ENCODE measurements at places on chromosomes 2 and 18.

DNA sequence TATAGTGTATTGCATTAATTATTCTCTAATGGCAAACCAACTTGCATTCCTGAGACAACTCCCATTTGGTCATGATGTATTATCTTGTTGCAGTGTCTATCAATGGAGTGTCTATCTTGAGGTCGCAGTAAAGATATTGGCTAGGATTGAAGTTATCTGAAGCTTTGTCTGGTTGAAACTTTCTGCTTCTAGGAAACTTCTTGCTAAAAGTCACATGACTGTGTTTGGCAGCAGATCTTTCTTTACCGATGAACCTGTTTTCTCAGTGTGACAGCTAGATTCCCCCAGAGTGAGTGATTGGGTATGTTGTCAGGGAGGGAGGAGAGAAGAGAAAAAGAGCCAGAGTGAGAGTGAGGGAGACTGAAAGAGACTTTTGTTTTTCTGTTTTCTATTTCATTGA lies 119.6 kb downstream of the QPCT start:
- no peak for DNase-seq

DNA sequence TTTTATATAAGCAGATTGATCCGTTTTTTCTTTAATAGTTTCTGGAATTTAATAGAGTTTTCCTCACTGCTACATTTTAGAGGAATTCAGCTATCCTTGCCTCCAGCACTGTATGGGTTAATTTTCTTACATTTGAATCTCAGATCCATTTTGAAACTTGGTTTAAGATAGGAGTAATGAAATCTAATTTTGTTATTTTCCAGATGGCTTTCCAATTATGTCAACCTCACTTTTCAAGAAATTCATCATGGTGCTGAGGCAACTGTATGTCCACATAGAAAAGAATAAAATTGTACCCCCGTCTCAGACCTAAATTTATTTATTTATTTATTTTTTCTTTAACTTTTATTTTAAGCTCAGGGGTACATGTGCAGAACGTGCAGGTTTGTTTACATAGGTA lies 105.1 kb downstream of the EPB41L5 start:
- no peak for DNase-seq

DNA sequence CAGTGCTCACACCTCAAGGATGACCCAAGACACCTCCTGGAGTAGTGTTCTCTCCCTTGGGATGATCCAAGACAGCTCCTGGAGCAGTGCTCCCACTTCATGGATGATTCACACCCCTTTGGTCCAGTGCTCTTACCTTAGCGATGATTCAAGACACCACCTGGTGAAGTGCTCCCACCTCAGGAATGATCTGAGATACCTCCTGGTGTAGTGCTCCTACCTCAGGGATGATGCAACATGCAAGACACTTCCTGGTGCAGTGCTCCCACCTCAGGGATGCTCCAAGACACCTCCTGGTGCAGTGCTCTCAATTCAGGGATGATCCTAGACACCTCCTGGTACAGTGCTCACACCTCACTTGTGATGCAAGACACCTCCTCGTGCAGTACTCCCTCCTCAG lies 123.1 kb downstream of the ASB1 start:
- no peak for DNase-seq

GRCh38 chr2:42191285-42192009 lies 22.3 kb downstream of the EML4 start:
- DNase-seq: no peak

DNA sequence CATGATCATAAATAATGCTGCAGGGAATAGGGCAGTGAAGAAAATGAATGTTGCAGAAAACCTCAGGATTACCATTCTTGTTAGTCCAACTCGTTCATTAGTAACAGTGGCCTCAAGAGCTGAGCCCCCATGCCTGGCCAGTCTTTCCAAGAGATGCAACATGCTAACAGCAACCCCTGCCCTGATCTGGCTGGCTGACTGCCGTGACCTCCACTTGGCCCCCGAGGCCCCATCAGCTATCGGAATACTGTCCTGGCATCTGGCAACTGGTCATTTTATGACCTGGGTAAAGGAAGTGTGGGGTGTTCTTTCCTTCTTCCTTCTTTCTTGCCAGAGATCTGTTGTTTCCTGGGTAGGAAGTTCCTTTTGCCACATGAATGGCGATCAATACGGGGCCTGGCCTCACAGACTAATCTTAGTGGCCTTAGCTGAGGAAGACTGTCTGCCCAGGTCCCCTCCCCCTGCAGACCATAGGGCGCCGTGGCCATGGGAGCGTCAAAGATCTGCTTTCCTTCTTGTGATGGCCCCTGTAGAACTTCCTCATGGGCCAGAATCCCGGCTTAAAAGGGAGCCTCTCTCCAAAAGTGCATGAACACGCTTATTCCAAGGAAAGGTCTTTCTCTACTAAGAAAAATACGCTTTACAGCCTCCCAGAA lies 10.6 kb upstream of the TRABD2A start:
- DNase-seq: no peak

- DNase-seq: no peak
Measured at GRCh38 chr2:129872446-129872845, 107.0 kb upstream of the RAB6C start.

DNA sequence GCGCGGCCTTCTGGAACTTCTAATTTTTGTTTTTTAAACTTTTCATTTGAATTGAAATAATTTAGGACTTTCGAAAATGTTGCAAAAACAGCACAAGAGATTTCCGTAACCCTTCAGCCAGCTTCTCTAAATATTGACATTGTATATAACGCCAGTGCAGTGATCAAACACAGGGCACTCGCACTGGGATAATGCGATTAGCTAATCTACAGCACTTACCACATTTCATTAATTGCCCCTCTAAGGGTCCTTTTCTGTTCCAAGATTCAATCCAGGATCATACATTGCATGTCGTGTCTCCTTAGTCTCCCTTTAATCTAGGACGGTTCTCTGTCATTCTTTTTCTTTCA lies 343 bp upstream of the CD302 start:
- DNase-seq: no peak

DNA sequence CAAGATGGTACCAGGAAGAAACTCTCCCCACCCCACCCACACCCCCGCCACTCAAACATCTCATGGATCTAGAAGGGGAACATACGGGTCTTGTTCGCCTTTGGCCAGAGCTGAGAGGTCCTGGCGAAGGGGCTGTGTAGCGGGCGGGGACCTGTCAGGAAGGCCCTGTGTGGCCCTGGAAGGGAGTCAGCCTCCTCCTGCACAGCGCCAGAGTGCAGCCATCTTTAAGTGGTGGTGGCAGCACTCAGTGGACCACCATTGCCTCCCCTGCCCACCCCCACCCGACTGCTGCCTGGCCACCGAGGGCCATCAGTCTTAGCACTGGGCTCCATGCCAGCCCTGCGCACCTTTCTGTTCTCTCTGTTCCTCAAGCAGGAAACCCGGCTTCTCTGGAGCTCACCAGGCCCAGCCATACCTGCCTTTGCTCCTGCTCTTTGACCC lies 11.6 kb upstream of the FAHD2A start:
- DNase-seq: no peak

DNA sequence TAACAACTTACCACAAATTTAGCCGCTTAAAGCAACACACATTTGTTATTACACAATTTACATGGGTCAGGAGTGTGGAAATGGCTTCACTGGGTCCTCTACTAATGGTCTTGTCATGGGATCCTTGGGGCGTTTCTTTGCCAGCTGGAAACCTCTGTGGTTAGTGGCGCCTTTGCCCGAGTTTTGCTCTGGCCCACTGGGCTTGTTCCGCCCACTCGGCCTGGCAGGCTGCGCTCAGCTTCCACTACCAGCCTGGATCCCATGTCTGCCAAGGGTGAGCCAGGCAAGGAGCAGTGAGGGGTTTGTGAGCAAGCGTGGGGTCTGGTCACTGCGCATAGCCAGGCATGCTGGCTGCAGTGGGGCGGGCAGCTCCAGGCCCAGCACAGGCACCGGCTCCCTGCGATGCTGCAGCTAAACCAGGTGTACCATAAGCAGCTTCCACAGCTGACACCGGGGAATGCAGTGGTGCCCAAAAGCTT lies 16.2 kb upstream of the MBD2 start:
- DNase-seq: no peak

DNA sequence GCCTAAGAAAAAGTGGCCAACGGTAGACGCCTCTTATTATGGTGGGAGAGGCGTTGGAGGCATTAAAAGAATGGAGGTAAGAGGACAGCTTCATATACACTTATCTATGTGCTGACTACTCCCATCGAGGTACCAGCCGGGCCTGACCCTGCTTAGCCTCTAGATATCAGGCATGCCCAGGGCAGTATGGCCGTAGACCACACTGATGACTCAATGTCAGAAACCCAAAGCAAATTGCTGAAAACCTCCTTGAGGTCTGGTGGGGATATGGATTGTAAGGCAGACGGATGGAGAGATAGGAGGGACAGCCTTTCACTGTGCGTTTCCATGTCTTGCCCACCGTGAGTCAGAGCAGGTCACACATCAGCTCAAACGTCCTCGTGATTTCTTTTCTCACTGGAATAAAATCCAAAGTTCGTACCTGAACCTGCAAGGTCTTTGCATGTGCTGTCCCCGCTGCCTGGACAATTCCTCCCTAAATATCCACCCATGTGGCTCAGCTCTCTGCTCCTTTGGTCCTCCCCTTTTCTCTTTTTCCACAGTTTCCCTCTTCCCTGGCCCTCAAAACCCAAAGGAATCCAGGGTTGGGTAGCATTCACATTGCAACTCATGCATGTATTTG lies 168.9 kb downstream of the ANTXR1 start:
- no peak for DNase-seq

DNA sequence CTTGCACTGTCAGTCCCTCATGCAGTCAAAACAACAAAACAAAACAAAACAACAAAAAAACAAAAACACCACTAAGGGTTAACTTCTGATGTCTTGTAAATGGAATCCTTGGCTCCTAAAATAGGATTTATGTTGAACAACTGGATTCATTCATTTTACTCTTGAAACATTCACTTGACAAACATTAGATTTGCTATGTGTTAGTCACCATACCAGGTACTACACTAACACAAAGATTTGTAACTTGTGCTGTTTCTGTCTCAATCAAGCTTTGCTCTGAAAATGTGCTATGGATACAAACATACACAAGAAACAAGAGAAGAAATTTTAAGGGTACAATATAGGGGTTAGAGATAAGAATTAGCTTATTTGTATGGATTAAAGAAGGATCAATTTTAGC lies 812.8 kb downstream of the LRP1B start:
- no peak for DNase-seq

DNA sequence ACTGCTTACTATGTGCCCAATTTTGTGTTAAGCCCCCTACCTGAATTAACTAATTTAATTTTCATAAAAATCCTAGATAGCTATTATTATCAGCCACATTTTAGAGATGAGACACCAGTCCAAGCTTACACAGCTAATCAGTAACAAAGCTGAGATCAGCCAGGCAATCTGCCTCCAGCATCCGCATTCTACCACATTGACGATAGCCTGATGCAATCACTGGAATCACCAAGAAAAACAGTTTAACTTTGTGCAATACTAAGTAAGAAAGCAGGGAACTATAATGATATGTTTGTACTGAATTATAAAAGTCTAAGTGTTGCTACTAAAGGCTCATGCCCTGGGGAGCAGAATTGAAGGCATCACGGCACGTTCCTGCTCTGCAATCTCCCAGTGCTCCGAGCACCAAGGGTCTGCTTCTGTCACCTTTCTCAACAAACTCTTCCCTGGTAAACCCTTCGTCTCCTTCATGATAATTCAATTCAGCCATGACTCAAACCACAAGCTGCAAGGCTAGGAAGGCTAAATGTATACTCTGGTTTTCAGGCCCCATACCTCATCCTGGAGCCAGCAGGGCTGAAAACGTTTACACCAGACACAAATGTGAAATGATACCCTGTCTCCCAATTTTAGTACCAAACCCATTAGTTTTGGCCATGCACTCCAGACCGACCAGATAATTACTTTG lies 19.4 kb downstream of the KANSL3 start:
- no peak for DNase-seq

Measured in kidney (tissue), 22 donors.